ENCODE measurements at places on chromosomes 1 and 21. TPM values are rescaled to one million over a fixed set of nuclear protein-coding genes. Genes with fewer than 3 reads are reported as not detected.

Gene NRIP1
- total RNA-seq = 15.3 TPM

Gene KRTAP12-1
- not detected for total RNA-seq

Gene RPE65
- 5.0 TPM for total RNA-seq

Gene LCE2A
- total RNA-seq = not detected

Gene AGRN
- total RNA-seq = 37.8 TPM

DNA sequence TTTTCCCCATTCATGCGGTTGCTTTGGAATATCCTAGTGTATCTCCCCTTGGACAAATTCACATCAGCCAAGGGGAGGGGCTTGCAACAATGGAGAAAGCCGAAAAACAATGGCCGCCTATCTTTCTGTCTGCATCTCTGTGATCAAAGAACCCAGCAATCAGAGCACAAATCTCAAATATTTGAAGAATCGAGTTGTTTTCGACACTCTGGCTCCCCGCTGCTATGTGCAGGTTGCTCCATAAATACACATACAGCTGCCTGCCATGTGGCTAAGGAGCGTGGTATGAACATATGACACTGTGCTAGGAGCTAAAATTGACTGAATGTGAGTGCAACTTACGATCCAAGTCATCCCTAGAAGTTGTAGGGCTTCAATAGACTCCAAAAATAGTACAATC, 8.5 kb downstream of the CFHR4 start:
- no peak for DNase-seq

GRCh38 chr1:30572192-30572591, 151.2 kb downstream of the MATN1 start:
- DNase-seq = no peak

- no peak for DNase-seq
Measured at GRCh38 chr1:7420098-7420445, 351.0 kb upstream of the VAMP3 start.

- DNase-seq = no peak
Measured at GRCh38 chr21:44932408-44933181, 7.2 kb upstream of the SLX9 start.

DNA sequence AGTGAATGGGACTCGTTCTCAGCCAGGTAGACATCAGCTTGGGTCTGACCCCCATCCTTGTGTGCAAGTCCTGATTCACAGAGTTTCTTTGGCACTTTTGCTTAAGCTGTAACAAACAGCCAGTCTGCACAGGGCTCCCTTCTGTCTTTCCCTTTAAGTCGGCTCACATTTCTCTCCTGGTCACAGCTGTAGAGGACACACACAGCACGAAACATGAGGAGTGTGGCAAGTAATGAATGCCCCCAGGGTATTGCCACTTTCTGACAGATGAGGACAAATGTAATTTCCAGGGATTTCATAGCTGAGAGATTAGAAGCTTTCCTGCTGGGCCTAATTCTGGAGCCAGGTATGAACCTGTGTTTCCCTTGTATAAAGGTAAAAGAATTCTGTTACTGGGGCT, 423.5 kb downstream of the KIF26B start:
- DNase-seq = no peak

- no peak for DNase-seq
Measured at GRCh38 chr1:203638103-203638475, 11.5 kb downstream of the ATP2B4 start.

GRCh38 chr1:12475530-12475934, 142.5 kb downstream of the DHRS3 start:
- no peak for DNase-seq

DNA sequence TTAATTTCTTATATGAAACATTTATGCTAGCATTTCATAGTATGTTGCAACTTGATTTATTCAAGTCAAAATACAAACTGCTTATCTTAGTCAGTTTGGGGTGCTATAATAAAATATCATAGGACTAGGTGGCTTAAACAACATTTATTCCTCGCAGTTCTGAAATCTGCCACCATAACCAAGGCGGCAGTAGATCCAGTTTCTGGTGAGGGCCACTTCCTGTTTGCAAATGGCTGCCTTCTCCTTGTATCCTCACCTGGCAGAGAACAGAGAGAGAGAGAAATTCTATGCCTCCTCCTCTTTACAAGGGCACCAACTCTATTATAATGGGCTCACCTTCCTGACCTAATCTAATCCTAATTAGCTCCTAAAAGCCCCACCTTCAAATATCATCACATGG, 76.1 kb upstream of the RGS2 start:
- DNase-seq = no peak

DNA sequence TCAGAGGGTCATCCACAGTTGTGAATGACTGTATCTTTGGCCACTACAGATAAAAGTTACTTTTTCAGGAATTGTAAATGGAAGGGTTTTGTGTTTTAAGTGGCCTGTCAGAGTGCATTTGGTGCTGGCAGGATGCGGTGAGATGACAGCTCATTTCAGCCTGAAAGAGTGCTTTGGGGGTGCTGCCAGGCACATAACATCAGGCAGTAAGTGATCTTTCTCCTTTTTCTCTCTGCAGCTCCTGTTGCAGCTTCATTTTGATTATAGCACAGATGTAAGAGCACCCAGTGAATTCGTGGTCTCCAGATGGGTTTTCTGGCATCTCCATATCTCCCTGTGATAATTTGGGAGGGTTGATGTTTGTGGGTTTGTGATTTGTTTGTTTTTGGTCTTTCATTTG, 14.8 kb upstream of the FAM163A start:
- no peak for DNase-seq

- DNase-seq = no peak
Measured at GRCh38 chr1:54795356-54795665, 5.8 kb downstream of the TTC22 start.

Data from NCI-H460 (cell line).